Stimulated activated CD4-positive, alpha-beta T cell treated with anti-CD3 and anti-CD28 coated beads, Interleukin-2, amount 100 ng/mL, for 24 hours (primary cell): ENCODE measurements at places on chromosomes 4 and X.

GRCh38 chrX:24226176-24226575, 76.6 kb downstream of the ZFX start:
- no peak for DNase-seq

DNA sequence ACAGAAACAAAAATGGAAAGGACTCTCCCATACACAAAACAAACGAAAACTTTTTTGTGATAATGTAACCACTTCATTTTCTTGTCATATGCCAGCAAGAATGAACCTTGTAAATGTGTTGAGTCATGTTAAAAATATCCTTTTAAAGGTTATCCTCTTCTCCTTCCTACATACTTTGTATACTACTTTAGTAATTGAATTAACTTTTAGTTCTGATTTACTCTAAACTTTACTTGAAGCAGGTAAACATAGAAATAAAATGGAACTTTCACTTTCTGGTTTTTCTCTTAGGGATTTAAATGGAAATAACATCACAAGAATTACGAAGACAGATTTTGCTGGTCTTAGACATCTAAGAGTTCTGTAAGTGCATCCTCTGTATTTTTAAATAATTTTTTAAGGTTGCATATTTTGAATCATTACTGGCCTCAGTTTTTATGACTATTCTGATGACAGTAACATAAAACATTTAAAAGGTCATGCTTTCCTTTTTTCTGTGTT, 4.7 kb downstream of the SLIT2 start:
- DNase-seq: no peak

- no peak for DNase-seq
These were observed 3.7 kb downstream of the PDE6B start for GRCh38 chr4:628821-629635.

GRCh38 chr4:2066571-2067445, 7.7 kb downstream of the NAT8L start:
- no peak for DNase-seq

DNA sequence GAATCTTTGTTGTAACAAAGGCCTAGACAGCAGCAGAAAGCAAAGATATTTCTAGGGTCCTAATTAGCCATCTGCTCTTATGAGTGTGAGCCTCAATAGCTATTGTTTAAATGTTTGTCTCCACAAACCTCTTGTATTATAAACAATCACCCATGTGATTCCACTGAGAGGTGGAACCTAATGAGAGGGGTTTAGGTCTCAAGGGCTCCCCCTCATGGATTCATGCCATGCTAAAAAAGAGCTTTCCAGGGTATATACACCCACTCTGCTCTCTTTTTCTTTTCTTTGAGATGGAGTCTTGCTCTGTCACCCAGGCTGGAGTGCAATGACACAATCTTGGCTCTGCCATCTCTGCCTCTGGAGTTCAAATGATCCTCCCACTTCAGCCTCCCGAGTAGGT, 42.1 kb downstream of the TRIM61 start:
- no peak for DNase-seq

DNA sequence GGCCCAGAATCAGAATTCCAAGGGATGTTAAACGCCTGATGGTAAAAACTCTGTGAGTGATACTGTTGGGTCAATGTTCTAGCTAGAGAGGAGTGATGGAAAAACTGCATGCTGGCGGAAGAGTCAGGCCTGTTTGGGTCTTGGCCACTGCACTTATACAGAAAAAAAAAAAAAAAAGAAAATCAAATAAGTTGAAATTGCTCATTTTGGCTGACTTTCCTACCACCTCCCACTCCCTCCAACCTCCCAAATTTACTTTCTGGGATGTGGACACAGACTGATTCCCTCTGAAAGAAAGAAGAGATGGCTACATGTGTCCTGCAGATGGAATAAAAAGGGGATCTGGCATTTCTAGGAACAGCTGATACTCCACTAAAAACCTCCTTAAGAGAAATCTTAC, 234.1 kb upstream of the GIMD1 start:
- DNase-seq: no peak

DNA sequence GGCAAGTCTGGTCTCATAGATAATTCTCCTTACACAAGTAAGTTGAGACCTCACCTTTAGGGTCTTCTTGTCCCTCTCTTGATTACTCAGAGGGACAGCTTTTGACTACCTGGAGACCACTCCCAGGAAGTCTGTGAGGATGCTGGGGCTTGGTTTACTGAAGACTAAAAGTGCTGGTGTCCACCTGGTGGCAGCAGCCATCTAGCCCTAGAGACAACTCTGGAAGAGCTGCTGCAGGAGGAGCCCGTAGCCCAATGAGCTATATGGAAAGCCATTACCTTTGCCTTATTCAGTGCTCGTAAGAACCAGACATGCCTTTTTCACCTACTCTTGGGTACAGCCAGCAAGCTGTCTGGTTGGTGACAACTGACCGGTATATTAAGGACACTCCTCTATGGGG, 7.3 kb downstream of the FGFBP2 start:
- DNase-seq: no peak

DNA sequence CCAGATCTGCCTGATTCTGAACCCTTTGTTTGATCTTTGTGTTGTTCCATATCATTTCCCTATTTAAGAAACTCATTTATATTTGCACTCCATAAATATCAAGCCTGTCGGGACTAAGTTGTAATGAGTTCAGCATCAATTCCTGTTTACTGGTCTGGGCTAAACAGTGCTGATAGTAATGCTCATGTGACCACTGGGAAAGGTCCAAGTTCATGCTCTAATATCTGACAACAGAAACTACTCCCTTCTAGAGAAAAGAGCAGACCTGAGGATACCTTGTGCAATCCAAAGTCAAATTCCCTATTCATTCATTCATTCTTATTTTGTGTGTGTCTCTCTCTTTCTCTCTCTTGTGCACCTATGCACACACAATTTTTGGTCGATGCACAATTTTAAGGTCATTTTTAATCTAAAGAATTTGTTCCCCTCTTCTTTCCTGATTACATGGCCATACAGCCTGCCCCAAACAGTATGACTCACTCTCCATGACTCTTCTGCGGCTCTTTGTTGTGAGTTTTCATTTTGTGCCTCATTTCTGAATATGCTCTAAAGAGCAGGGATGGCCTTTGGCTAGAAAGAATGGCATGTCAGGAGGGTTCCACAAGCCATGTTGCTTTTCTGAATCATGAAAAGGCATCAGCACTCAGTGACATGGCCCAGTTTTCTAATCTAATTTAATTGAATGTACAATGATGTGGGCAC, 664.3 kb downstream of the RPA4 start:
- no peak for DNase-seq
